ENCODE measurements at places on chromosomes 1 and 21. TPM values are rescaled to one million over a fixed set of nuclear protein-coding genes. Genes with fewer than 3 reads are reported as not detected.

The MYCL gene
- 7.8 TPM for polyA plus RNA-seq

GRCh38 chr1:164701189-164701761, 142.3 kb downstream of the PBX1 start:
- no peak for DNase-seq

GRCh38 chr1:215631040-215631439, 63.9 kb downstream of the KCTD3 start:
- DNase-seq: no peak

GRCh38 chr1:46812065-46812963, 13.5 kb downstream of the CYP4B1 start:
- no peak for DNase-seq

GRCh38 chr1:2192031-2192995, 2.3 kb downstream of the FAAP20 start:
- no peak for DNase-seq
